ENCODE measurements at places on chromosomes 3 and 15.

DNA sequence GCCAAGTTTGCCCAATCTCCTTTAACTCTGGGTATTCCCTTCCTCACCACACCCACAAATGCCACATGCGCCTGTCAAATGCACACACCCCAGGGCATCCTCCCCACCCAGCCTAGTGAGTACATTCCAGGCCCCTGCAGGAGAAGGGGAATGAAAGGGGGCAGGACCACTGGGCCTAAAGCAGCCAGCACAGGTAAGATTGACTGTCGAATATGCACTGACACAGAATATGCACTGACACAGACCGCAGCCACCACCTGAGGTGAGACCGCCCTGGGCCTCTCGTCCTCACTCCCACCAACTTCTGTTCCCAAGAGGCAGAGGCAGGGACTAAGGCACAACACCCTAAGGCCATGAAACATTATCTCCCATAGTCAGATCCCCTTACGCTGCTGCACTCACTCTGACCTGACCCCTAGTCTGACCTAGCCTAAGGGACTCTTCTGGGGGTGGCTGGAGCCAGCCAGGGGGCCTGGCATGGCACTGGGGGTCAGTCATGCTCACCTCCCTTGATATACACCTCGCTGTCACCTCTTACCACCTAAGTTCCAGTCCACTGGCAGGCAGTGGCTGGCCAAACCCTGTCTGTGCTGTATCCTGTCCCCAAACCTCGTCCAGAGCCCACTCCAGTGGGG, 10.8 kb downstream of the AP3B2 start:
- no peak for DNase-seq

- DNase-seq: no peak
These were observed 10.9 kb upstream of the COL6A6 start for GRCh38 chr3:130506031-130506430.

DNA sequence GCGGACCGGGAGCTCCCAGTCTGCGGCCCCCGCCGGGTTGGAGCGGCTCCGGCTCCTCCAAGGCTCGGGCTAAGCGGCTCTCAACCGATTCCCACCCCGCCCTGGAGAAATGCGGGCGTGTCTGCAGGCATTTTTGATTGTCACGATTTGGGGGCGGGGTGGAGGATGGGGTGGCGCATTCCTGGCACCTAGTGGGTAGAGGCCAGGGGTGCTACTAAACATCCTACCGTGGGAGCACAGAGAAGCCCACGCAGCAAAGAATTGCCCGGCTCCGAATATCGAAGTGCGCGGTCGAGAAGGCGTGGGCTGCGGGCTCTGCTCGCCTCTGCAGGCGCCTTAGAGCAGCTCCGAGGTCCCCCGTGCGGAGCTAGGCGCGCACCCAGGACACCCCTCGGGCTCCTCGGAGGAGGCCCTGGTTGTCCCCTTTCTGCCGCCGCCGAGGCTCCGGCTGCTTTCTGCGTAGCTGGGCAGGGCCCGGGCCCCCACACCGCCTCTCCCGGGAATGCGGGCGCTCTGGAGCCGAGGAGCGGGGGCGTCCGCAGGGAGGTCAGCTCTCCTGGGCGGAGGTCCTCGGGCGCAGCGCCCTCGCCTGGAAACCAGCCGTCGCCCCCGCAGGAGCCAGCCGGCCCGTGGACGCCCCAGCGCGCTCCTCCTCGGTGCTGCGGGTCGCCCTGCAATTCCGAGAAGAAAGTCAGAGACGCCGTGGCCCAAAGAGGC, 16.5 kb upstream of the LAMP3 start:
- DNase-seq: no peak

- DNase-seq: no peak
These were observed 35.4 kb upstream of the RAB6B start for GRCh38 chr3:133931084-133931483.

DNA sequence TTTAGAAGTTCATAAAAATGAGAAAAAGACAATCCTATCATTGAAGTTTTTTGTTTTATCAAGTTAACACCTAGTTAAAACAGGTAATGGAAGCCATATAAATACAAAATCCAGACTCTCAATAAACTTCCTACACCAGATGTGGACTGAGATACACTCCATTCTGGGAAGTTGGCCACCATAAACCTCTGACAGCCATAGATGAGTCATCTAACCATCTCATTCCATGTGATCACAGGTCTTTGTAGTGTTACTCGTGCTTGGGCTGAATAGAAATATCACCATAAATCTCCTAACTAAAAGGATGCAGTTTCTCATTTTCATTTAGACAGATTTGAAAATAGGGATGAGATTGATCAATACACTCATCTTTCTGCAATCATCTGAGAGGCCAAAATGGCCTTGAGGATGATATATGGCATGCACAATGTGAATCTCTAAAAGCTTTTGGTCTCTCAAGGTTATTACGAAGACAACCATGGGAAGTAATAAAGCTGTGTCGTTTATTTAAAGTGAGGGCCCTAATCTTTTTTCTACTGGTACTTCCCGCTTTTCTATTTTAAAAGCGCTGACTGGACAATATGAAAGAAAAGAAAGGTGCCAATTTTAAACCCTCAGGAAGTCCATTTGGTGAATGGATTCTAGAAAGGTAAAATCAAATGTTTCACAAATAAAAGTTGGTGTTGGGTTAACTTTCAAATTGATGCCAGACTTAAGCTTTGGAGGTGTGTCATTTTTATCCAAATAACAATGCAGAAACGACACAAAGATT, 155.5 kb downstream of the POLR2M start:
- no peak for DNase-seq

GRCh38 chr3:122481390-122481789, 33.3 kb downstream of the KPNA1 start:
- no peak for DNase-seq

GRCh38 chr3:43789028-43789427, 98.3 kb downstream of the ABHD5 start:
- no peak for DNase-seq

DNA sequence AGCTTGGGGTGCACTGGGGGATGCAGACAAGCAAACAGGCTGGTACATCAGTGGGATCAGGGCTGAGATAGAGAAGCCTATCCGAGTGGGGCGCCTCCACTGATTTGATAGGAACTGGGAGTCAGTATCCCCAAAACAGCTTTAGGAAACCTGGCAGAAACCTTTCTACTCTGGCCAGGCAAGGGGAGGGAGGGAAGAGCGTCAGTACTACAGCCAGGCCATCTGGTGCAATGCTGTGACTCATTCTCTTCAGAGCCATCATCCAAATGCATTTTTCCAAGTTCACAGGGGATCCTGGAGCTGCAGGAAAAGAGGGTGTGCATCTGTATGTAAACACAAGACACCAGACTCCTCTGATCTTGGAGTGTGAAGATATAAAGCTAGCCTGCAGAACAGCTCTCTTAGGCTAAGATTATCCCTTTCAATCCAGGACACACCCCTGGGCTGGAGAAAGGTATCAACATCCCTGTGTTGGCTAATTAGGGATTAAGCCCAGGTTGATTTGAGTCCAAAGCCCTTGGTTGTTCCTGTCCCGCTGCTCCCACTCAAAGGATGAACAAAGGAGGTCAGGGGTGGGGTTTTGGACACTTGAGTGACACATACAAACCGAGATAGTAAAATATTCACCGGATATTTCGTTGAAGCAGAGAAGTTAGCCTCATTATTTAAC, 9.3 kb downstream of the GALNT15 start:
- no peak for DNase-seq

DNA sequence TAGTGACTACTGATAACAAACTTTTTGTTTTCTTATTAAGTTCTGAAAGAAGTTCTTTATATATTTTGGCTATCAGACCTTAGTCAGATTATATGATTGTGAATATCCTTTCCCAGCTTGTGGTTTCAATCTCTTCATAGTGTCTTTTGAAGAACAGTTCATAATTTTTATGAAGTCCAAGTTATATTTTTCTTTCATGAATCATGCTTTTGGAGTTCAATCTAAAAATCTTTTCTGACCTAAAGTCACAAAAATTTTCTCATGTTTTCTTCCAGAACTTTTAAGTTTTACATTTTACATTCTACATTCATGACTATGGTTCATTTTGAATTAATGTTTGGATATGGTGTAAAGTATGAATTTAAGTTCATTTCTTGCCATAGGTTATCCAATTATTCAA, 34.2 kb upstream of the OCA2 start:
- DNase-seq: no peak

GRCh38 chr3:38404286-38404685, 49.4 kb upstream of the ACVR2B start:
- DNase-seq: no peak

DNA sequence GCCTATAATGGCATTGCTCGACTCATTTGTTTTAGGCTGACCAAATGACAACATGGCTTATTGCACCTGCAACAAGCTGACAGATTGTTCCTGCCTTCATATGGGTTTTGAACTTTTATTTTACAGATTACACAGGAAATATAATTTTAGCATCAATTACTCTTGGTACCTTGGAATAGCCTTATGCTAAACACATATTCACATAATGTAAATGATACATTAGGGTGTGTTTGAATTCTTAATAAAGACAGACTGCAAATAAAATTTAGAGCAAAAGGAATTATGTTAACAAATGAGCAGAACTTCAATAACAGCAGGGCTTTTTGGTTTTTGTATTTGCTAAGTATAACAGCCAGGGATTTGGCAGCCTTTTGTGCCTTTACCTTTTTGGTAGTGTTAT, 51.9 kb upstream of the TMC3 start:
- no peak for DNase-seq

DNA sequence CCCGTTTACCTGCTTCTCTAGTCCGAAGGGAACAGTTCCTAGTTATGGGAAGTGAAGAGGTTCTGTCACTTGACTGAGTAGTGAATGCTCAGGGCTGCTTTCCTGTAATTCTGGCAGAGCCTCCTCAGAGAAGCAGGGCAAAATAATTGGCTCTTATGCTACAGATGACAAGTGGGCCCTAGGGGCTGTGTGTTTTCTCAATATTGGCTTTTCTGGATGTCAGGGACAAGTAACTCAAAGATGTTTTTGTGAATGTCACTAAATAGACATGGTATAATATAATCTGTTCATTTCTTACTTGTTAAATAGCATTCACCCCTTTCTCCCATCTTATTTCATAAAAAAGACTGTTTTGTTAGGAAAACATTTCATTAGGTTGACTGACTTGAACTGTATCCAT, 40.1 kb downstream of the SGO1 start:
- DNase-seq: no peak

- DNase-seq: no peak
These were observed 96.6 kb upstream of the LIMD1 start for GRCh38 chr3:45497963-45498362.

GRCh38 chr15:89130201-89130600, 41.9 kb downstream of the ABHD2 start:
- DNase-seq: no peak

- no peak for DNase-seq
These were observed 2.5 kb downstream of the SNTN start for GRCh38 chr3:63654931-63655330.

GRCh38 chr3:198097048-198097447, 137.0 kb downstream of the LMLN start:
- DNase-seq: no peak

DNA sequence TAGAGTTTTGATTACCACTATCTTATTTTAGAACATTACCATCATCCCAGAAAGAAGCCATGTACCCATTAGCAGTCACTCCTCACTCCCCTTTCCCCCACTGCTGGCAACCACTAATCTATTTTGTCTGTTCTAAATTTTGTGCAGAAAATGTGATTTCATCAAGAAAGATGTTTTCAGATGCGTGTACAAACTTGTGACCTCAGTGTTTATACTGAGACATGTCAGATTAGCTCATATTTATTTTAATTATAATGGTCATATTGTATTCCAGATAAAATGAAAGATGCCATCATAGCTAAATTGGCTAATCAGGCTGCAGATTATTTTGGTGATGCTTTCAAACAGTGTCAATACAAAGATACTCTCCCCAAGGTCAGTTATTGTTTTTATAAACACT, 27.8 kb downstream of the PDCD6IP start:
- no peak for DNase-seq

GRCh38 chr3:25229586-25229985, 198.5 kb upstream of the RARB start:
- no peak for DNase-seq

DNA sequence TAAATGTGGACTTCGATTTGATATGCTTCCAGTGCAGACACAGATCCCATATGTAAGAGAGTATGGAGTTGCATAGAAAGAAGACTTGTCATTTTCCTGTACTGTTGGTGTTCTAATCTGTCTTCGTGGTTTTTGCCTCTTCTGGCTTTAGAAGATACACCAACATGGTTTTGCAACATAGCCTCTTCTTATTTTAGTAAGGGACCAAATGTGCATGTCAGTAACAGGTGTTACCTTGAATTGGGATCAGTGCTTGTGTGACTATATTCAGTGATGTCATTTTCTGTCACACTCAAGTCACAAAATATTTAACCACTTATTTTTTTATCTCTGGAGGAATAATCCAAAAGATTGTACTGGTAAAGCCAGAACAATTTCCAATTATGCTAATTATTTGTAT, 140.4 kb downstream of the SNRPN start:
- no peak for DNase-seq

GRCh38 chr3:28586325-28586724, 237.7 kb upstream of the AZI2 start:
- no peak for DNase-seq

GRCh38 chr3:185283374-185283935, 29.6 kb upstream of the EHHADH start:
- DNase-seq: no peak

DNA sequence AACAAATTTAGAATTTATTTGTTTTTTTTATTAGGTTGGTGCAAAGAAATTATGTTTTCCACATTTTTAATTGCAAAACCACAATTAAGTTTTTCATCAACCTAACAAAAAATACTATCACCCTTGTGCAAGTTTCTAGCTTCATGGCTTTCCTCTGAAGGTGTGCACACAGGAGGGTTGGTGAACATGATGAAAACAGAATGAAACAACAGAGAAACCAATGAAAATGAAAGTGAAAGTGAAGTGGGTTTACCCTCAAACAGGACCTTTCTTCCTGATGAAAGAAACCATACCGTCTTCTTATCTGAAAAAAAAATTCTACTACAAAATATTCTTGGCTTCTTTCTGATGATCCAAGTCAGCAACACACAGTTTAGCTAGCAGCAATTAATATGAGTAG, 71.9 kb upstream of the FEZF2 start:
- DNase-seq: no peak

DNA sequence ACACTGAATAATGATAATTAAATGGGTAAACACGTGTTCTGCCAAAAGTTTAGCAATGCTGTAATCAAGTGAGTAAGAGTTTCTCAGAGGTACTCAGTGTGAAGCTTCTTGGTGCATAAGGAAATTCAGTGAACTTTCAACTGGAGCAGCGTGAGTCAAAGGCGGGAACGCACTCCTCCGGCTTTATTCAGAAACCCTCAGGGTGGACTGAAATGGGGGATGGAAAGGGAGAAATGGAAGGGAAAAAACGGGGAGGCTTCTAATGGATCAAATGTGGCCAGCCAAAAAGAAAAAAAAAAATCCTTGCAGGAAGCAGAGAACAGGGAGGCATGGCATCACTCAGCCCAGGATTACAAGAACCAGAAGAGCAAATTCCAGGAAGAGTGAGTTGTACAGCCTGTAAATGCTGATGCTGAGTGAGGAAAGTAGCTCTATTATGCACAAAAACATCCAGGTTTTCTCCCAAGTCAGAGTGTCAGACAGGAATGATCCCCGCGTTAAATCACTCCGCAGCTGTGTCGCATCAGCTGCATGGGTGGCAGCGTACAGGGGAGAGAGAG, 85.3 kb downstream of the ASB7 start:
- no peak for DNase-seq

All from stimulated activated CD4-positive, alpha-beta T cell treated with anti-CD3 and anti-CD28 coated beads, TNF-alpha, amount 100 ng/mL, for 48 hours (primary cell).